Foreskin keratinocyte (primary cell): ENCODE measurements at places on chromosomes 7 and 10.

DNA sequence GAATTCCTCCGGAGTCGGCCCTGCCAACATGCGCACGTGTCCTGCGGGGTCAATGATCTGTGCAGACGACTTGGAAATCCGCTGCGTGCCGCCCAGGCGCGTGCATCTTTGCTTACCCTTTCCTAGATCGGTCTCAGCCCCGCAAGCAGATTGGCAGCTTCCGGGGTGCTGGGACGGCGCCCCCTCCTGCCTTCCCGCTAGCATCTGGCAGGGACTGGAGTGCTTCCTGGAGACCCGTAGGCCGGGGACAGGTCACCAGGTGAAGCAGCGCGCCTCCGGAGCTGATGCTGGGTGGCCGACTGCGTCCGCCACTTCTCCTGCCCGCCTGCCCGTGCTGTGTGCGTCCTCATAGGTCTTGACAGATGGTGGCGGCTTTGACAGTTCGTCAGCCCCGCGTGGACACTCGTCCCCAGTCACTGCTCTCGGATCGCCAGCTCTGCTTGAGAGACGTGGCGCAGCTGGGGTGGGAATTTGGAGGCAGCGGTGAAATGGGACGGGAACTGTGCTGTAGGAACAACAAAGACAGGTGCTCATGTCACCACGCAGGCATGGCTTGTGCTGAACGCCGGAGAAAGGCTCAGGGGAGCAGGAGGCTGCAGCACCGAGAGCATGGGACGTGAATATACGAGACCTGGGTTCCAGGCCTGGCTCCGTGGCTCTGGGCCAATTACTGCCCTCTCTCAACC is 21.9 kb upstream of the KCNK18 start:
- DNase-seq = peak; percentile 20

DNA sequence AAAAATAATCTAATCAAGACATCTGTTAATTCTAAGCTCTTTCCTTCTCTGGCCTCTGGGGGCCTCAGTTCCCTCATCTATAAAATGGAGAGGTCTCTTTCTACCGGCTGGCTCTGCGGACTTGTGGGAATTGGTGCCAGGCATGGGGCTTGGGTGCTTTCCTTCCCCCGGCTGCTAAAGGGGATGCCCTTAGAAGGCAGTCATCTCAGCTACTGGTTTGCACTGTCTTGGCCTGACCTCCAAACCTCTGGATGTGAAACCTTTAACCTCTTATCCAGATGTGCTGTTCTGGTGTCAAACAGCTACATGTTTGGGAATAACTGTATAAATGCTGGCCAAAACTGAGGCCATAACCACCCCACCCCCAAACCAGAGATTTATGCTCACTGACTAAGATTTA is 320.0 kb downstream of the RPS24 start:
- no peak for DNase-seq

GRCh38 chr7:130022115-130022514 is 29.1 kb downstream of the ZC3HC1 start:
- DNase-seq = no peak

DNA sequence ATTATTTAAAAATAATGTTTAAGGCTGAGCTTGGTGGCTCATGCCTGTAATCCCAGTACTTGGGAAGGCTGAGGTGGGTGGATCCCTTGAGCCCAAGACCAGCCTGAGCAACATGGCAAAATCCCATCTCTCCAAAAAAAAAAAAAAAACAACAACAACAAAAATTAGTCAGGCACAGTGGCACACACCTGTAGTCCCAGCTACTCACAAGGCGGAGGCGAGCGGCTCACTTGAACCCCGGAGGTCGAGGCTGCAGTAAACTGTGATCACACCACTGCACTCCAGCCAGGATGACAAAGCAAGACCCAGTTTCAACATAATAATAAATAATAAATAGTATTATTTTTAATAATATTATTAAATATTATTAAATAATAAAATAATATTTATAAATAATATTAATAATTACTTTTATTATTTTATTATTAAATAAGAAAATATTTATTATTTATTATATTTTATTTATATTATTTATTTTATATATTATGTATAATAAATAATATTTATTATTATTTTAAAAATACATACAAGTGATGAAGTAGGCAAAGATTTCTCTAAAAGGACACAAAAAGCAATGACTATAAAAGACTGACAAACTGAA is 8.4 kb upstream of the LRRC61 start:
- DNase-seq = no peak

DNA sequence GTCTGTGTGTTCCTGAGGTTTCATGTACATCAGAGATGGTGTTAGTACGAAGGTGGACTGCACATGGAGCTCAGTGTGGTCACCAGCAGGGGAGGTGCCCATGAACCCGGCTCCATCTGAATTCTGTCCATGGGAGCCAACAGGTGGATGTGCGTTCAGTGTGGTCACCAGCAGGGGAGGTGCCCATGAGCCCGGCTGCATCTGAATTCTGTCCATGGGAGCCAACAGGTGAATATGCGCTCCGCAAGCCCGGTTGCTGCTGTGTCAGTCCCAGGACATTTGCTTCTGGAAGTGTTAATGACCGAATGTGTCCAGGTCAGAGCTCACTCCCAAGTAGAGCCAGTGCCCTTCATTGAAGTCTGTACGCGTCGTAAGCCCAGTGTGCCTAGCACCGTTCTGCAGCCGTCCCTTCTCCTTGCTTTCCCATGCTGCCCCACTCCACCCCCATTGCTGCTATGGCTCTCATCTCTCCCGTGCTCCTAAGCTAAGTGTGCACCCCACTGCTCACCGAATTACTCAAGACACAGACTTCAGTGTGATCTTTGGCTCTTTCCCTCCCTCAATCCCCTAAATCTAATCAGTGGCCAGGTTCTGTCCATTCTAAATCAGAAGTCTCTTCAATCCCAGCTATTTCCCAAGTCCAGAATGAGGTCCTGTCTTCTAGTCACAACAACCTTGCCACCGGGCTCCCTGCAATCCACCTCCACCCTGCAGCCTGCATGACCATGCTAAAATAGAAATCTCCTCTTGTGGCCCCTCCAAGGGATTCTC is 352.4 kb downstream of the TCERG1L start:
- DNase-seq = no peak

- no peak for DNase-seq
Observed at GRCh38 chr10:66362522-66362921, 563.3 kb upstream of the LRRTM3 start.

- DNase-seq = no peak
Observed at GRCh38 chr10:49333192-49333591, 34.2 kb downstream of the C10orf71 start.

DNA sequence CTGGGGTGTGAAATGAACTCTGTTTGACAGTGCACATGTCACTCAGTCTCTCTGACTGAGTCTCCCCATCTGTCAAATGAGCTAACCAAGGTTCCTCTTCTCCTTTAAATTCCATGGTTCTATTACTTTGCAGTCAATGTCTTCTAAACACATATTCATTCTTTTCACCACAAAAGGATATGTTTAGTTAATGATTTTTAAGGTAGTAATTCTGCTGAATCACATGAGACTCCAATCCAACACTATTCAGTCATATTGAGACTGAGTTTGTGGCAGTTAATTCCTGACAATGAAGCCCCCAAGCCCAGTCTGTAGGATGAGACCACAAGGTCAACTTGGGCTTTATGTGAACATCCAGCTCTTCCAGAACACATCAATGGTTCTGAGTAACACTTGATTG is 85.3 kb downstream of the CALN1 start:
- no peak for DNase-seq

- peak; percentile 55 for DNase-seq
Observed at GRCh38 chr10:81026591-81026990, 488.9 kb downstream of the SH2D4B start.
